ENCODE measurements at places on chromosomes 3 and 15.

GRCh38 chr3:175121225-175121624 is 262.1 kb downstream of the NAALADL2 start:
- DNase-seq = no peak

- DNase-seq = peak; percentile 24
These were observed at the start of gene MRAS for GRCh38 chr3:138347960-138348753. Gene MRAS, plus strand, starts transcription at chr3:138348579. Its CDS starts 24,305 bp downstream, at chr3:138372884.

- no peak for DNase-seq
These were observed 8.1 kb downstream of the SNRPN start for GRCh38 chr15:24962880-24963279.

DNA sequence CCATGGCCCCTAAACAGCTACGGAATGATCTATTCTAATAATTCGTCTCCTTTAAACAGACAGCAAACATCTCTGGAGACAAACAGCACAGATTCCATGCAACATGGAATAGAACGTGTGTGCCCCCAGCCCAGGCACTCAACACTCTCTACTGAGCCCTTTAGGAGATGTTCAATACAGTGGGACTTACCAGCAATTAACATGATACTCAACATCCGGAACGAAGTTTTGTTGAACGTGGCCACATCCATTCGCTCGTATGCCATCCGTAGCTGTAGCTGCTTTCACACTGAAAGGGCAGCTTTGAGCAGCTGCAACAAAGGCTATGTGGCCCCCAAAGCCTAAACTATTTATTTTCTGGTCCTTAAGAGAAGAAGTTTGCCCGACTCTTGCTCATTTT is 3.5 kb downstream of the ADAMTS17 start:
- DNase-seq = no peak

DNA sequence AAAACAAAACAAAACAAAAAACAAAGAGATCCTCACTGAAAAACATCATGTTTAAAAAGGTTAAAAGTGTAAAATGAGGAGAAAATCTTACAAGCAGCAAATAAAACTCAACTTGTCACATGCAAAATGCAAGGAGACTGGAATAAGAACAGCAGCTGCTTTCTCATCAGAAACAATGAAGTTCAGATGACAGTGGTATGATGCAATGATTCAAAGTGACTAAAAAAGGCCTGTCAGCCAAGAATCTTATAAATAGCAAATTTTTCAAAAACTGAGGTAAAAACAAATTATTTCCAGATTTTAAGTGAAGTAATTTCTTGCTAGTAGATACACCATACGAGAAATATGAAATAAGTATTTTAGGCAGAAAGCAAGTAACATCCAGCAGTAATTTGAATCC is 68.6 kb upstream of the EPHA3 start:
- DNase-seq = no peak

- DNase-seq = no peak
These were observed 953.8 kb upstream of the GBE1 start for GRCh38 chr3:82715091-82715856.

DNA sequence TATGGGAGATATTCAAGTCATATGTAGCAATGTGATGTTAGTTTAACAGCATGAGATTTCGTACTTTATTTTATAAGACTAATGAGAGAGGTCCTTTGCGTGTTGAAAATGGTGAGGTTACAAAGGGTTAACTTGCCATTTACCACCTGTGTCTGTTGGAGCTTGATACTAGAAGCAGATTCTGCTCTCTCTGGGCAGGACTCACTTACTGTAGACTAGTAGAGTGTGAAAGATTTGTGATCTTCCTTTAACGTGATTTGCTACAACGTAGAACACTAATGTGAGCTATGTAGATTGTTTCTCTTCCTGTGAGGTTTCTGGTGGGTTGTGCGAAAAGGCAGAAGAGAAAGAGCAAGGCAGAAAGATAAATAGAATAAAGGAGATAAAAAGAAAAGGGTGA is 1.1 kb downstream of the TP63 start:
- no peak for DNase-seq

DNA sequence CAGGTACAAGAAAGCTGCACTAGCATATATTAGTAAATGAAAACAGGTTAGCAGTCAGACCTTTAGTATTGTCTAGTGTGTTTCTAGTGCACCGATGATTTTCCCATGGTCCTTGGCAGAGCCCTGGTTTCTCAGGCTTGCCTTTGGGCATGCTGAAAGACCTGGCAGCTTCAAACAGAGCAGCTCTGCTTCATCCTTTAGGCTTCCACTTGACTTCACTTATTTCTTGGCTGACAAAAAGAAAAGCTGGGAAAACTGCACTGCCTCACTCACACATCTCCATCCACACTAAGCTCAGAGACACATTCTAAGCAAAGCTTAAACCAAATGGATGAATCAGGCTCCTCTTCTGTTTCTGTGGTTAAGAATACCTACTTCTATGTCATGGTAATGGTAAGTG is 374.8 kb upstream of the PDZRN3 start:
- no peak for DNase-seq

DNA sequence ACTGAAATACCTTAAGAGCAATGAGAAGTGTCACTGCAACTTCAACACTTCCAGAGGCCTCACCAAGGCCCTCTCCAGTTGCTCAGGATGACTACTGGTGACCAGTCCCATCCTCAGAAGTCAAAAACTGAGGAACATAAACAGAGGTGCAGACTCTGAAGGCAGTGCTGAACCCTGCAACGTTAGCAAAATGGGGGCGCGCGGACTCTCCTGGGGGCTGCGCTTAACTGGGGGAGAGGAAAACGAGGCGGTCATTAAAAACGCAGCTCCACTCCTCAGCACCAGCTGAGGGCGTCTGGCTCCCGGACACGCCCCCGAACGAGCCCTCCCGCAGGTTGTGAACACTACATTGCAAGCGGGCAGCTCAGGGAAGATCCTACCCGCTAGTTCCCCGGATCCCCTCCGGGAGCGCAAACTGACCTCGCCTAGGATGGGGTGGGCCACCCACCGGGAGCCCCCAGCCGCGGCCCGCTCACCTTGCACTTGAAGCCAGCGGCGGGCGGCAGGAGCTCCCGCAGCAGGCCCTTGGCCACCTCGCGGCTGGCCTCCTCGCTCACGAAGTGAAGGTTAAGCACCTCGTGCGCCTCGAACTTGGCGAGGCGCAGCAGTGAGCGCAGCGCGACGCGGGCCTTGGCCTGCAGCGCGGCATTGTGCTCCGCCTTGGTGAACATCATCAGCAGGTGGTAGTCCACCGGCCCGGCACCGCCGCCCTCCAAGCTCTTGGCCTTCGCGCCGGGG is 711 bp downstream of the XXYLT1 start:
- peak; percentile 13 for DNase-seq
